Brain (organoid and tissue), 16 donors: ENCODE measurements at places on chromosomes 4 and X. TPM values are rescaled to one million over a fixed set of nuclear protein-coding genes. Genes with fewer than 3 reads are reported as not detected.

Gene GAGE13
- polyA plus RNA-seq, result not detected

Gene UGT2B17
- not detected for polyA plus RNA-seq

Gene HTRA3
- polyA plus RNA-seq, result 1.6 TPM

Gene F11
- polyA plus RNA-seq, result not detected

Gene SFRP2
- 10.1 TPM for polyA plus RNA-seq

Gene CYSLTR1
- polyA plus RNA-seq, result 0.20 TPM

Gene S100G
- polyA plus RNA-seq, result not detected

Gene CENPI
- polyA plus RNA-seq, result 5.3 TPM

Gene LARP7
- polyA plus RNA-seq, result 6.9 TPM

Gene SPARCL1
- 345 TPM for polyA plus RNA-seq

Gene ATP6AP2
- polyA plus RNA-seq, result 89.5 TPM

Gene LDB2
- polyA plus RNA-seq, result 13.2 TPM

Gene GPRIN3
- polyA plus RNA-seq, result 0.24 TPM

Gene RTL9
- polyA plus RNA-seq, result 0.44 TPM

Gene YTHDC1
- 32.7 TPM for polyA plus RNA-seq

Gene CCKAR
- polyA plus RNA-seq, result 0.19 TPM

Gene SLC4A4
- 7.5 TPM for polyA plus RNA-seq

Gene TECRL
- not detected for polyA plus RNA-seq

Gene PGAM4
- not detected for polyA plus RNA-seq

Gene MAGEB2
- not detected for polyA plus RNA-seq

Gene GPM6B
- 228 TPM for polyA plus RNA-seq

Gene PLXNB3
- polyA plus RNA-seq, result 38.0 TPM

Gene VCX2
- polyA plus RNA-seq, result not detected

Gene ARR3
- not detected for polyA plus RNA-seq

Gene FAM133A
- 0.19 TPM for polyA plus RNA-seq

Gene MAGEC1
- 0.10 TPM for polyA plus RNA-seq

Gene MAGEE1
- polyA plus RNA-seq, result 15.9 TPM

Gene TRIM2
- 17.8 TPM for polyA plus RNA-seq

Gene GAGE2A
- not detected for polyA plus RNA-seq

Gene AFF1
- 8.4 TPM for polyA plus RNA-seq

Gene RBM46
- polyA plus RNA-seq, result not detected

Gene ANAPC10
- polyA plus RNA-seq, result 6.9 TPM

Gene NUDT11
- 17.4 TPM for polyA plus RNA-seq
